ENCODE measurements at places on chromosomes 7 and 10.

GRCh38 chr7:47714669-47715607, 133.0 kb upstream of the TNS3 start:
- DNase-seq = no peak

DNA sequence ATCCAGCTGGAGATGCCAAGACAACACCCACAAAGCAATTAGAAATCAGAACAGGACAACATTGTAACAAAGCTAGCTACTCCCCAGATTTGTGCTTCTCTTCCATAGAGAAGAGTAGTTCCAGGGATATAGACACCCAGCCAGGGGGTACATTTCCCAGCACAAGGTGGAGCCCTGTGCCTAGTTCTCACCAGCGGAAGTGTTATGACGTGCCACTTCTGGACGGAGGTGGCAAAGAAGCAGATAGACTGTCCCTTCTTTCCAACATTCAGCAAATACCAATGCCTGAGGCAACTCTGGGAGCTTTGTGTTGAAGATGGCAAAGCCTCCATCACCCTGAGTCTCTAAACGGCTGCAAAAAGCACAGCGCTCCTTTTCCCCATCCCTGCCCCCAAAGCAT, 23.4 kb upstream of the GSAP start:
- no peak for DNase-seq

GRCh38 chr10:102738692-102739121, 5.0 kb upstream of the WBP1L start:
- DNase-seq = no peak

- no peak for DNase-seq
These were observed 61.4 kb downstream of the SHOC2 start for GRCh38 chr10:110980807-110981206.

DNA sequence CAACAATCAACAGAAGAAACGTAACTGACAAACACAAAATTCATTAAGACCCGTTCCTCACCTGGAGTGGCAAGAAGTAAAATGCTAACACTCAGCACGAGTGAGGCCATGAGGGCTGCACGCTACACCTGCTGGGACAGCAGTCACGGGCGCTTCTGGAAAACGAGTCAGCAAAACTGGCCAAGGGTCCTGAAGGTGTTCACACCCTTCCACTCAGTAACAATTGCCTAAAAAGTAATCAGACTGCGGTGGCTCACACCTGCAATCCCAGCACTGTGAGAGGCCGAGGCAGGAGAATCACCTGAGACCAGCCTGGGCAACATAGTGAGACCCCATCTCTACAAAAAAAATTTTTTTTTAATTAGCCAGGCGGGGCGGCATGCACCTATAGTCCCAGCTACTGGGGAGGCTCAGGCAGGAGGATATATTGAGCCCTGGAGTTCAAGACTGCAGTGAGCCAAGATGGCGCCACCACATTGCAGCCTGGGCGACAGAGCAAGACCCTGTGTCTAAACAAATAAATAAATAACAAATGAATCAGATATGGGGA, 199.1 kb downstream of the MAD1L1 start:
- no peak for DNase-seq

GRCh38 chr7:22582863-22583622, 83.1 kb upstream of the STEAP1B start:
- no peak for DNase-seq

- no peak for DNase-seq
These were observed 205.8 kb upstream of the GRB10 start for GRCh38 chr7:50988465-50988864.

GRCh38 chr10:80518143-80518806, 19.4 kb upstream of the SH2D4B start:
- DNase-seq = no peak

GRCh38 chr7:47651355-47652317, 69.7 kb upstream of the TNS3 start:
- no peak for DNase-seq

DNA sequence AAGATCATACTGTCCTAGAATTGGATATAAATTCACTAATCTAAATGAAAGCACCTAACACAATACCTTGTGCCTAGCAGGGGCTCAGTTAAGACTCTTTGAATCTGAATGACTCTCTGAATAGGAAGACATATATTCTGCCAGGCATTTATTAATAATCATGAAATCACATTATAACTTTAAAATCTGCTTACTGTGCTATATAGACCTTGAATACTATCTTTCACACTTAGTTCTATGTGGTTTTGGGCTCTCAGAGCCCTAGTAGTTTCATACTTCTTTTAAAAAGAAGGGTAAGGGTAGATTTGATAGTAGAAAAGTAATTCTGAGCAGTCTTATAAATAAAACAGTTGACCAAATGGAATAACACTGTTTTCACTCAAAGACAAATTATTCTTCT, 10.2 kb downstream of the UBN2 start:
- no peak for DNase-seq

DNA sequence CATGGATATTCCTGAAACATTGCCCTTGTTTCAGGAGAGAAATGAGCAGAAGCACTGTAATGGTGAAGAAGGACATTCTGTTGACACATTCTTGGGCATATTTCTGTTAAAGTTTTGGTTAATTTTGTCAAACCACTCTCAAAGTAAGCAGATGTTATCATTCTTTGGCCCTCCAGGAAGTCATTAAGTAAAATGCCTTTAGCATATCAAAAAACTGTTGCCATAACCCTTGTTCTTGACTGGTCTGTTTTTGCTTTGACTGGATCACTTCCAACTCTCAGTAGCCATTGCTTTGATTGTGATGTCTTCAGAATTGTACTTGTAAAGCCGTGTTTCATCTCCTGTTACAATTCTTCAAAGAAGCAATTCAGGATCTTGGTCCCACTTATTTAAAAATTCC, 404.3 kb upstream of the LRRTM3 start:
- DNase-seq = no peak

GRCh38 chr7:51274955-51275354, 41.7 kb downstream of the COBL start:
- DNase-seq = no peak

- no peak for DNase-seq
These were observed 181.9 kb upstream of the ANKRD30A start for GRCh38 chr10:36943544-36943943.

GRCh38 chr10:118173296-118173695, 126.6 kb upstream of the RAB11FIP2 start:
- DNase-seq = no peak

GRCh38 chr10:70403483-70404035, 386 bp upstream of the EIF4EBP2 start:
- no peak for DNase-seq

GRCh38 chr7:124208173-124208572, 175.3 kb upstream of the TMEM229A start:
- no peak for DNase-seq

- DNase-seq = no peak
These were observed 202.6 kb downstream of the GALNT17 start for GRCh38 chr7:71334541-71334940.

DNA sequence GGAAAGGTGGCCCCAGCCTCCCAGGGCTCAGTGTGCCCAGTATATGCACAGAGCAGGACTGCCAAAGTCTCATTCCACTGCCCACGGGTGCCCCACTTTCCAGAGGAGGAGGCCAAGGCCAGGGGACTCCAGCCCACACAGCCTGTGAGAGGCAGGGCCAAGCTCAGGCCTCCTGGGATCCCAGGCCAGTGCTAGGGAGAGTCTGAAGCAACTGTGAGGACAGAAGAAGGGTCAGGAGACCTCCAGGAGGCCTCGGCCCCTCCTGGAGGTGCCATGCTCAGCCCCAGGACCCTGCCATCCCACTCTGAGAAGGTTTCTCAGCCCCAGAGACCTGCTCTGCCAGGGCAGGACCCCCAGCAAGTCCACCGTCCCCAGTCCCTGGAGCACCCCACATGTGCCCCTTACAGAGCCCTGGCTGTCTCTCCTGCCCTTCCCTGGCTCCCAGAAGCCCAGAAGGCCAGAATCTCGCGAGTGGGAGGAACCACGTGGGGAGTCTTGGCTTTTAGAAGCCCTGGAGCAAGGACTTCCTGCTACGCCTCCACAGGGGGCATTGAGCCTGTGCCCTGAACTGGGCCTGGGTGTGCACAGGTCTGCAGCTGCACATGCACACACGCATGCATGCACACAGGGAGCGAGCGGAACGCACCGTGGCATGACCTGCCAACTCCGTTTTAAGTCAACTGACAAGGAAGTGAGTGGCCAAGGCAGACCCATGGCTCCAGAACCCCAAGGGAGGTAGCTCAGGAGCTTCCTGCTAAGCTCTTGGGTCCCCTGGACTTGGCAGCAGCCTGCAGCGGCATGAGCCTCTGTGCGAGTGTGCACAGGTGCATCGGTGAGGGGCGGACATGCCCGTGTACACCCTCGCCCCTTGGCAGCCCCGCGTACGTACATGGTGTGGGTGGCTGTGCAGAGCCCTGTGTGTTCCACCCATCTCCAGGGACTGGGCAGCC, 33.6 kb downstream of the ZCCHC24 start:
- DNase-seq = no peak

DNA sequence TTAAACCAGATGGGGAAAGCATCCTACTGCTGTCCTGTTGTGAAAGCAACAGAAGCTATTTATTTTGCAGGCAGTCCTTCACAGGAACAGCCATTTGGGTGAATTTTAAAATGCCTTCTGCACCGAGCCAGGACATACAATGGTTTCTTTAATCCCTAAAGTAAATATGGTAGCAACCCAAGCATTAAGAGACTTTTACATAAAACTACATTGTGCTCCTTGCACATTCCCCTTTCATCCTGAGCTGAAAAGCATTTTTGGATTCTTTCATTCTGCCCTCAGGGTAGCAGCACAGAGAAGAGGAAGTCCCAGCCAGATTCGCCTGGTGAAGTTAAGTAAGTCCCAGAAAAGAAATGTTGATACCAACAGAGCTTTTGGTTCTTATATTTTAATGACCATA, 84.0 kb upstream of the FAM3C start:
- no peak for DNase-seq

DNA sequence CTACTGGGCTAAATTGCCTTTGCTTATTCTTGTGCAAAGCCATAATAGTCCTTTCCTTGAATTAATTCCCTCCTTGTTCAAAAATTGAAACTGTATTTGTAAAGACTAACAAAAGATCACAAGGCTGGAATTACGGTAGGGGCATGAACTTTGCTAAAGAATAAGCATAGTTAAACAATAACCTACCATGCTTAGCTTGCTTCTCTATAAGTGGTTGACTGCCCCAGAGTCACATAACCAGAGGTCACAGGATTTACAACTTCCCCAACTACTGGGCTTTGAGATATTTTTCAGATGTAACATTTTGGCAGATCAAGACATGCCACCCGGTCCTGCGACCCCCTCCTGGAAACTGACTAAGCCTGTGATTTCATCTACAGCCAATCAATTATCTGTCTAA, 181.4 kb downstream of the GPAM start:
- DNase-seq = no peak

- no peak for DNase-seq
These were observed 27.7 kb upstream of the PRKAR1B start for GRCh38 chr7:754531-755412.

DNA sequence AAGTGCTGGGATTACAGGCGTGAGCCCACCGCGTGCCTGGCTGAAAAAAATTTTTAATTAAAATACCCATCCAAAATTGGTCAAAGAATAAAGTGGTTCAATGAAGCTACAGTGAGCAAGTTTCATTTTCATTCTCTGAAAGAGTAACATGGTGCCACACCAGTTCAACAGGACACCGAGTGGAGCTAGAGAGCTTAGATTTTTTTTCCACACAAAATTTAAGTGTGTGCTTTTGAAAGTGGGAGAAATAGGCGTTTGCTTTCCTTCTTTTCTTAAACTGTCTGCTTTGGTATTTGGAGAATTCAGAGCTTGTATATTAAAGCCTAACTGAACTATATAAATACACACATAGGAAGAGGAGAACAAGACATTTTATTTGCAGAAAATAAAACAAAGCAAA, 43.4 kb downstream of the BPGM start:
- no peak for DNase-seq

DNA sequence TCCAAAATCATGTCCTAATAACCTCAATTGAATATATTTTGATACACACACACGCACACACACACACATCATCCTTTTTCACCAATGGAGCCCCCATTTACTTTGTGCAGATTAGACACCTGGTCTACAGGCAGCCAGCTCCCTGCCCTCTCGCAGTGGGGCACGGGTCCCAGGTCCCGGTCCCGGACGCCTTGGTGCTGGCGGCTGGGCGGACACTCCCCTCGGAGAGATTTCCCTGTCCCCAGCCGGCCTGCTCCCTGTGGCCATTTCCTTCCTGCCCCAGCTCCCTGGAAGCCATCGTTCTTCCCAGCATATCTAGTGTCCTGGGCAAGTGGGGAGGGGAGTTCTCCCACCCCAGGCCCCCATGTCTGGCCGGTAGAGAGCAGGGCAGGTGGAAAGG, 14.6 kb downstream of the DPY19L1 start:
- no peak for DNase-seq

GRCh38 chr10:74651565-74651964, 174.8 kb upstream of the KAT6B start:
- DNase-seq = no peak

DNA sequence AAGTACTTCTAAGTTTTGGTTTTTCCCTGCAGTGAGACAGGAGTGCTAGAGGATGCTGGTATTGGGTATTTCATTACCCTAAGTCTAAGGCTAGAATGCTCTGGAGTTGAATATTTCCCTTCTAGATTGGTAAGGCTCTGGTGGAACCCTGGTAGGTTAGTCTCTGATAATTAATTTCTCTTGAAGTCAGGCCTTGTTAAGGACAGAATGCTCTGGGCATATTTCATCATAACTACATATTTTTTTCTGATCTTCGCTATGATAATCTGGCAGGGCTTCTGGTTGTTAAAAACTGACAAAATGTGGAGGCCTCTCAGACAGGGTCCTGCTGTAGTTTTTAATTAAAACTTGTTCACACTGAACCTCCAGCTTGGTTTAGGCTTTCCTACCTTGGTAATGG, 83.8 kb downstream of the CDK13 start:
- DNase-seq = no peak

GRCh38 chr7:3234851-3235250, 66.2 kb upstream of the SDK1 start:
- DNase-seq = no peak

DNA sequence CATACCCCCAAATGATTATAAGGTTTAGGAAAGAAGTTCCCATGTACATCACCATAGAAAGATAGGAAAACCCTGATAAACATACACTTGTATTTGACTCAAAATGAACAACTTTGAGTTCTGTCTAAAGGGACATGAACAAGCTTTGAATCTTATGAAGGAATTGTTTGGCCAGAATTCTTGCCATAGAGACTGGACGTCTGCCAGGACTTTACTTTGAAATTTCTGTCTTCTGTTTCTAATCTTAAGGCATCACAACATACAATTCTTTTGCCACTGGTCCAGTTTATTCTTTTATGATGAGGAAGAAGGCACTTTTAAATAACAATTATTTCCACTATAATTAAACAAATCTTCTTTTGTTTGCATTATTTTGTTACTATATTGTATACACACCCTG, 26.2 kb upstream of the CYP26C1 start:
- DNase-seq = no peak

- DNase-seq = no peak
These were observed 54.2 kb downstream of the DNAJC12 start for GRCh38 chr10:67783606-67784294.

GRCh38 chr7:141700848-141701371, 1.1 kb downstream of the DENND11 start:
- no peak for DNase-seq

Data from T-helper 17 cell (primary cell).